Adrenal gland (tissue), 19 donors: ENCODE measurements at places on chromosomes 5 and 9. TPM values are rescaled to one million over a fixed set of nuclear protein-coding genes. Genes with fewer than 3 reads are reported as not detected.

Gene C5
- polyA plus RNA-seq = 6.2 TPM

Gene ARID3C
- polyA plus RNA-seq = not detected

DNA sequence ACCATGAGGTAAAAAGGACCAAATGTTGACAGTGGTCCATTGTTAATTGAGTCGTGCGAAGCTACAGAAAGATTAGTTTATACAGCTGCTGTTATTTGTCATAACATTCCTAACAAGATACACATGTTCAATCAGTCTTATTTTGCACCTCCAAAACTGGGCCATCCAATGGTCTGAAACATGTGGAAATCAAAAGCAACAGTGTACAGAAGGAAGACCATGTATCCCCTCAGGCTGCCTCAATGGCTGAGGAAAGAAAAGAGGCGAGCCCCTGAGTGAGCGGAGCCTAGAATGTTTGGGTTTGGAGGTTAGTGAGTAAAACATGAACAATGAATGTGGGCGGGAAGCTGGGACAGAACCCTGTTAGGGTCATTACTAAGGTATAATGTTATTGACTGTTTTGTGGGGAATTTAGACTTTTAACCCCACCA is 35.6 kb downstream of the NFIB start:
- DNase-seq = no peak

DNA sequence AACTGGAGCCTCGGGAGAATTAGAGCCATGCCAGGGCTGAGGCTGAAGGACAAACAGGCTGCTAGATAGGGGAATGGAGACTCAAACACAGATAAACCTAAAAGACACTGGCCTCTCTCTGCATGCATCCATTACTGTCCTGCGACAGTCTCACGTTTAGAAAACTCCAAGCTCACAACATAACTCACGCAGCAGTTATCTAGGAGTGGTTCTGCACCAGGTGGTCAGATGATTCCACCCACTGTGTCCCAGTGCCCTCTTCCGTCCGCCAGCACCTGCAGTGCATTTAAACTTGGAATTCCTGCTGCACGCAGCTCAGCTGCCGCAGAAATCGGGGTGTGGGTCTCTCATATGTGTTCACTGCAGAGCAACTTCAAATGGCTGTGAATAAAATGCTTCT is 272.6 kb upstream of the IRX2 start:
- no peak for DNase-seq

- DNase-seq = no peak
Observed at GRCh38 chr9:109893241-109893640, 113.2 kb downstream of the PALM2AKAP2 start.
